Ecto neural progenitor cell (in vitro differentiated cells): ENCODE measurements at places on chromosomes 16 and 17.
A peak's percentile ranks its signal among the peaks of the same experiment; 100 is the strongest.

DNA sequence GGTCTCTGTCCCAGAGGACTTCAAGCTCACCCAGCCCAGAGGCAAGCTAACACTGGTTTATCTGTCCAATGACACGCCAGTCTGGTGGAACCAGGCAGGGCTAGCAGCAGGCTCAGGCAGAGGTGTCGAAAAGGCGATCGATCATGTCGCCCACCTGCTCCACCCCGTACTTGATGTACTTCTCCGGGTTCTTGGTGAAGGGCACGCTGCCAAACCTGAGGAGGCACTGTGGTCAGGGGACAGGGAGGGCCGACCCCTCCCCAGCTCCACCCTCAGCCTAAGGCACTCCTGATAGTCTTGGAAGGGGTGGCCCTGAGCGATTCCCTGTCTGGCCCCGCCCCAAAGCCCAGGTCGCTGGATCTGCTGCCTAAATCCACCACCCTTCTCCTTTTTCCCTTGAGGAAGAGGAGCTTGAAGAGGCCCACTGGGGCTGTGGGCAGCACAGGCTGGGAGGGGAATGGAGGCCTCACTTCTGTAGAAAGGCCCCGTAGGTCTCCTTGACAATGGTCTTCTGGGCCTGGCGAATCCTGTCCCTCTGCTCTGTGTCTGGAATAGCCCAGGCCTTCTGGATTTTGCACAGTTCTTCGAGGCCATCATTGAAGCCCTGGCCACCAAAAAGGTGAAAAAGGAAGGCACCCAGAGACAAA is 4.7 kb downstream of the ZACN start:
- DNase-seq, result no peak

DNA sequence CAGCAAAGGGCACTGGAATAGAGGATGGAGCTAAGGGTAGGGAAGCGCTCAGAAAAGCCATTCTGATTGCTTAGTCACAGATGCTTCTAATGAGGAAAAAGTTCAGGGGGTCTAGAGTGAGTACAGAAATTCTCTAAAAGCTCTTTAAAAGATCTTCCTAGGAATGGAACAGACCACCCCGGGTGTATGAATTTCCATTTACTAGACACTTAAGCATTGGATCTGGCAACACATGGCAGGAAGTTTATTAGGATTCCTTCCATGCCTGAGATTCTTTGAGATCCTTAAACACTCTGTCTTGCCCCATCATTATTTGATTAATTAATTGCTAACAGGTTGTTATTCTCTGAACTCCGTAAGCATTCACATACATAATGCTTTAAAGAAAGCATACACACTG is 8.5 kb downstream of the KRTAP9-7 start:
- no peak for DNase-seq

DNA sequence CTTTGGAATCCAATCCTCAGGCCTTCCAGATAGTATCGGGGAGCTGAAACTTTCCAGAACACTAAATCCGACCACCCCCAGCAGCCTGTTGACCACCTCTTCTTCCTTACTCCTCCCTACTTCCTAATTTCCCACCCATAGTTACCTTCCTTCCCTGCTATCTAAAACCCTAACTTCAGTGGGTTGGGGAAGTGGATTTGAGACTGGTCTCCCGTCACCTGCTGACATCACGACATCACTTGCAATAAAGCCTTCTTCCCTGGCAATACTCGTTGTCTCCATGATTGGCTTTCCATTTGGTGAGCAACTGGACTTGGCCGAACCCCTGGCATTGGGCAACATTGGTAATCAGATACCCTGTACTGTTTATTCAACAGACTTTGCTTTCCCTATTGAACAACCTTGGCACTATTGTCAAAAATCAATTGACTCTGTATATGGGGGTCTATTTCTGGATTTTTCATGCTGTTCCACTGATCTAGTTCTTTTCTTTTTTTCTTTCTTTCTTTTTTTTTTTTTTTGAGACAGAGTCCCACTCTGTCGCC is 11.8 kb upstream of the FOXK2 start:
- DNase-seq, result no peak

DNA sequence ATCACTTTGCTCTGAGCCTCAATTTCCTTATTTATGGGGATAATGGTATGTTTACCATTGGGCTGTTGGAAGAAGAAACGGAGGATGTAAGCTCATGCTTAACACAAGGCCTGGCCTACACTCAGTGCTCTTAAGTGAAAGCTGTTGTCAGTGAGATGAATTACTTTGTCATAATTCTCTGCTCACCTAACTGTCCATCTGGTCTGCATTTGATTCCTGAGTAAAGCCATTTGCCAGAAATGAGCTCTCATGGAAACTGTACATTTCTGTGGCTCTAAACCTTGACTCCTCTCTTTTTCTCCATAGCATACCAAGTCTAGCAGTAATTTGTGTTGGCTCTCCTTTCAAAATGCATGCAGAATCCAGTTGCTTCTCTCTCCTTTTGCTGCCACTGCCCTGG is 445.7 kb downstream of the UTP18 start:
- DNase-seq, result no peak

- peak; percentile 94 for DNase-seq
These were observed 4.5 kb downstream of the PMP22 start for GRCh38 chr17:15260376-15261257.

GRCh38 chr17:45963889-45964288 is 35.2 kb upstream of the STH start:
- no peak for DNase-seq

- DNase-seq, result no peak
These were observed 130.8 kb upstream of the IRX3 start for GRCh38 chr16:54417384-54417783.

DNA sequence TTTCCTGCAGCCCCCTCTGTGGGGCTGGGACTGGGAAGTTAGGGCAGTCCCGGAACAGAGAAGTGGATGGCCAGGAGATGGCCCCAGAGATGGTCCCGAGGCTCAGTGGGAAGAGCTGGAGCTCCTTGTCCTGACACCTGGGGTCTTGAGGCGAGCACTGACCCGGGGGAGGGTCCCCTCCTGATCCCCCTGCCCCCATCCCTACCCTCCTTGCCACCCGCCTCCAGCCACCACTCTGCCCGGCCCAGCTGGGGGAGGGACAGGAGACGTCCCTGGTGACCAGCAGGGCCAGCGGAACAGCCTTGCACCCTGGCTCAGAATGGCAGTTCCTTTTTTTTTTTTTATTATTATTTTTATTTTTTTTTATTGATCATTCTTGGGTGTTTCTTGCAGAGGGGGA is 13.9 kb upstream of the RNF213 start:
- no peak for DNase-seq

GRCh38 chr17:46726206-46726605 is 92.3 kb downstream of the WNT3 start:
- DNase-seq, result no peak

DNA sequence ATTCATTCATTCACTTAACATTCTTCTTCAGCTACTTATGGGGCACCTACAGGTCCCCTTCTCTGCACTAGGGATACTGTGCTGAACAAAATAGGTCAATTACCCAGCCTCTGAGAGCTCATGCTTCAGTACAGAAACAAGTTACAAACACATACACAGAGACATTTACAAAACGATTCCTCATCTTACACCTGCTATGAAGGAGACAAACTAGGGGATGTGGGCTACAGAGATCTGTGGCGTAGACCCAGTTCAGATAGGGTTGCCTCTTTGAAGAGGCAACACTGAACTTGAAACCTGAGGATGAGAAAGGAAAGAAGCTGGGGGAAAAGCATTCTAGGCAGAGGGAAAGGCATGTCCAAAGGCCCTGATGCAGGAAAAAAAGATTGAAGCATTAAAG is 5.2 kb downstream of the IL21R start:
- DNase-seq, result no peak

DNA sequence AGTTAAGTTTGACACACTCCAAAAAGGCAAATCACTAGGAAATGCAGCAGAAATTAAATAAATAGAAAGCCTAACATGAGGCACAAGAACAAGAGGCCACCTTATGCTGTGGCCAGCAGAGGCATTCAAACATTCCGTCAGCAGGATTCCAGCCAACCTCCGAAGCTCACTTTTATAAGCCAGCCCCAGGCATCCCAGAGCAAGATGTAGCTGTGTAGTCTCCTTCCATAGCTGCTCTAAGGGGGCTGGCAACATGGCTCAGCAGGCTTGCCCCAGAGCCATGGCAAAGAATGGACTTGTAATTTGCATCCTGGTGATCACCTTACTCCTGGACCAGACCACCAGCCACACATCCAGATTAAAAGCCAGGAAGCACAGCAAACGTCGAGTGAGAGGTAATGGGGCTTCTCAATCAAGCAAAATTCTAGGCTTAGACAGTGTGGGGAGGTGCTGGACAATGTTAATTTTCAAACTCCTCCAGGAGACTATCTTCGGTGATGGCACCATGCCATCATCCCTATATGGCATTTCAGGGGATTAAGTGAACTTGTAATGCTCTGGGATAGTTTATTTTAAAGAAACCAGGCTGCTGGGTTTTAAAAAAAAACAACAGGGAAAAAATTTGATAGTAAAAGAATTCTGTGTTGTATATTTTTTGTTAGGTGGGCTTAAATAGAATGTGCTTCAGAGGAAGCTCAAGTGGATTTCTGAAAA is at the start of gene CLEC3A:
Gene CLEC3A (plus strand): TSS at position 202 of the 714 bp plus-strand sequence. CDS start 79 bp downstream, at position 281.
- DNase-seq, result peak; percentile 50

DNA sequence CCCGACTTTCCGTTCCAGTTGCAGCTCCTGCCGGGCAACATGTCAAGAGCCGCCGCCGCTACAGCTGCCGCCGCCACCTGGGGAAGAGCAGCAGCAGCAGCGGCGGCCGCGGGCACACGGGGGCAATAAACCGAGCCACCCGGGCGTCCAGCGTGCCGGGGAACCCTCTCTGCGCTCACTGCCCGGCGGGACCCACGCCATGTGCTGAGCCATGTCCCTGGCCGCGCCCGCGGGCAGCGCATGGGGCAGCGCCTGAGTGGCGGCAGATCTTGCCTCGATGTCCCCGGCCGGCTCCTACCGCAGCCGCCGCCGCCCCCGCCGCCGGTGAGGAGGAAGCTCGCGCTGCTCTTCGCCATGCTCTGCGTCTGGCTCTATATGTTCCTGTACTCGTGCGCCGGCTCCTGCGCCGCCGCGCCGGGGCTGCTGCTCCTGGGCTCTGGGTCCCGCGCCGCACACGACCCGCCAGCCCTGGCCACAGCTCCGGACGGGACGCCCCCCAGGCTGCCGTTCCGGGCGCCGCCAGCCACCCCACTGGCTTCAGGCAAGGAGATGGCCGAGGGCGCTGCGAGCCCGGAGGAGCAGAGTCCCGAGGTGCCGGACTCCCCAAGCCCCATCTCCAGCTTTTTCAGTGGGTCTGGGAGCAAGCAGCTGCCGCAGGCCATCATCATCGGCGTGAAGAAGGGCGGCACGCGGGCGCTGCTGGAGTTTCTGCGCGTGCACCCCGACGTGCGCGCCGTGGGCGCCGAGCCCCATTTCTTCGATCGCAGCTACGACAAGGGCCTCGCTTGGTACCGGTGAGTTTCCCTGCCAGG is 604 bp downstream of the HS3ST3B1 start:
- peak; percentile 75 for DNase-seq

DNA sequence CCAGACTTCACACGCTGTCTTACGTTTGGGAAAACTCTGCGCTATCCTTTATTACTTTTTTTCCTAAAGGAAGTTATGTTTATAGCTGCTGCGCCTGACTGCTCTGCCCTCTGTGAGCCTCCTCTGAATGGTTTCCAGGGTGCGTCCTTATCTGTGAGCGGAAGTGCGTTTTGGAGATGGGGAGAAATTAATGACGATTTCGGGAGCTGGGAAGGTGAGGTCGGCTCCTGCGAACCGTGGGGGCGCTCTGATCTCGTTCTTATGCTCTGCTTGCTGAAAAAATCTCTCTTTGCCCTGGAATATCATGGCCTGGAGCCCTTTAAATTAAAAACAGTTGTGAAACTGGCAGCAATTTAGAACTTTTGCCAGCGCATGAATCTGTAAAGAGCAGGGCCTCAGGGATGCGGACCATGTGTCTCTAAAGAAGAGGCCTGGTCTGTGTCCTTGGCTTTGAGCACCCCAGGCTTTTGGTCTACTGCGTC is 135.7 kb upstream of the ZFHX3 start:
- DNase-seq, result no peak

DNA sequence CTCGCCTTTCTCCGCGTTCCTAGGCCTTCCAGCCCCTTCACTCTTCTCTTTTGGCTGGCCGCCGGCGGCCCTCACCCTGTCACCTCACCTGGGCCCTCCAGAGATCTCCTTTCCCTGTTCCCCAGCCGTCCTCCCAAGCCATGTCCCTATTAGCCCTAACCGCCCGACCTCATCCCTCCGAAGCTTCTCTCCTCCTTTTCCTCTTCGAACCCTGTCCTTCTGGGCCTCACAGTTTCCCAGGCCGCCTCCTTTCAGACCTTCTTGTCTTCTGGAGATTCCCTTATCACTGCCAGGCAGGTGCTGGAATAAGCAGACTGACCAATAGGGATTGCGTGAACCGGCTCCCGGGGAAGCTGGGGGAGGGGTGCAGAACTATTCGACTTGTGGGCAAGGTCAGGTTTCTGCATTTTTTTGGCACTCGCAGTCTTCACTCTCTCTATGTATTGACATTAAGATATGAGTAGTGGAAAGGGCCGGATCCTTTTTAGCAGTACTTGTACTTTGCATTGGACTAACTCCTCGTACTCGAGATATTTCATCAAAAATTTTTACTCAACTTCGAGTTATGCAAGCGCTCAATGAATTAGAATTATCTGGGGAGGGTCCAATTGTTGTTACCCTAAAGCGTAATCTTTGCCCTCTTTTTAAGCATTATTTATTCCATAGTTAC is 690 bp downstream of the RHOT1 start:
- no peak for DNase-seq

- DNase-seq, result peak; percentile 93
These were observed 641 bp upstream of the CBX2 start for GRCh38 chr17:79777120-79777893.

DNA sequence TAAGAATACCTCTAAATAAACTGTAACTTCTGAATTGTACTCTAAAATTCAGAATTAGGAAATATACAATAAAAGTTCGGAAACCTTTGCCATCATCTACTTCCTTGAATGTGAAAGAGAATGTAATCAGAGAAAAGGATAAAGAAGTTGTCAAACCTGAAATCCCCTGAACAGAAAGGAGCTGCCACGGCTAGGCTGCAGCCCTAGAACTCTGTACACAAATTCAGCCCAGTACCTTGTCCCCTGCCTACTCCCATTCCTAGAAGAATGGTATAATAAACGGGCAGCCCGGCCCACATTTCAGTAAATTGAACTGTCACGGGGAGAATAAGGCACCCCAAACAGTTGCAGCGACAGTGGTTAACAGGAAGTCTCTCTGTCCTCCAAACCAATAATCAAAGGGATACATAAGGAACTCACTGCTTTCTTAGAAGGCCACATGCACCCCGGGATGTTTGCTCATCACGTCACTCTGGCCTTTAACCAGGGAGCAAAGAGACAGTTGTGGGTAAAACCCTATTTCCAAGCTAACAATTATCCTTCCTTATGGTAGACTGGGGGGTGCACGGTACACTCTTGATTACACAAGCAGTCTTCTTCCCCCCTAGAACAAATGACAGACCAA is 24.3 kb upstream of the RFFL start:
- no peak for DNase-seq

- DNase-seq, result peak; percentile 90
These were observed at the start of gene NOL3 for GRCh38 chr16:67170168-67170948. NOL3 (plus strand) TSS chr16:67170538.

DNA sequence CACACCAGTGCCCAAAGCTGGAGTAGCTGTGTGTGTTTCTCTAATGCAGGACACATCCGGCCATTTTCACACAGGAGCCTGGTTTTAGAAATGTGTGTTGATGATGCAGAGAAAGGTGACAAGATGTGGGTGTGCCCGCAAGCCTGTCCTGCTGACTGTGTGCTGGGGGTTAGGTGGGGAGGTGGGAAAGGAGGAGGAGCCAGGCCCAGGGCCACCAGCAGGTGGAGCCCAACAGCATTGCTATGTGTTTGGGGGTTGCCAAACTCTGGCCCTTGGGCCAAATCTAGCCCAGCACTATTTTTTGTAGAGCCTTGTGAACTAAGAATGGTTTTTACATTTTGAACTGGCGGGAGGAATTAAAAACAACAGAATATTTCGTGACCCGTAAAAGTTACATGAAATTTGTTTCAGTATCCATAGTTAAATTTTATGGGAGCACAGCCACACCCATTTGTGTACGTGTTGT is 61.7 kb upstream of the LGALS9 start:
- peak; percentile 75 for DNase-seq
